M059J (cell line): ENCODE measurements at places on chromosomes 2 and 18.
A peak's percentile ranks its signal among the peaks of the same experiment; 100 is the strongest.

DNA sequence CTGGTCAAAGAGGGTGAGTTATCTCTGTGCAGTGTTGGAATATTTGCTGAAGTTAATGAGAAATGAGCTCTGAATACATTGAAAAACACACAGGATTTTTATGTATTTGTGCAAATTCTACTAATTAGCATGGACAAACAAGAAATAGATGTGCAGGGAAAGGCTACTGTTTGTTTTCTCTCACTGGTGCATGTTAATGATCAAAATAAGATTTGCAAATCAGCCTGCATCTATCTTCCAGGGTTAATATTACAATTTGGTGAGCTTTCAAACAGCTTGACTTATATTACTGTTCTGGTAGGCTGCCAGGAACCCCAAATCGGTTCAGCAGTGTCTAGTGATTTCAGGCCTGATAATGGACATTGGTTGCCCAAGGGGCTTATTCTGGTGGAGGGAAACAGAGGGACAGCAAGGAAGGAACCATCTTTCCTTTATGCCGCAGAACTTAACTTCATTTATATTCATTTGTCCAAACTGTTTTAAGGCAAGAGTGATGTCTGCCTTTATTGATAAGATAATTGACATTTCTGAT is 93.8 kb upstream of the REG3A start:
- no peak for DNase-seq

- DNase-seq = no peak
Measured at GRCh38 chr2:110680709-110681108, 2.8 kb upstream of the BUB1 start.

- DNase-seq = no peak
Measured at GRCh38 chr2:27379383-27379835, 1.1 kb downstream of the ZNF513 start.

DNA sequence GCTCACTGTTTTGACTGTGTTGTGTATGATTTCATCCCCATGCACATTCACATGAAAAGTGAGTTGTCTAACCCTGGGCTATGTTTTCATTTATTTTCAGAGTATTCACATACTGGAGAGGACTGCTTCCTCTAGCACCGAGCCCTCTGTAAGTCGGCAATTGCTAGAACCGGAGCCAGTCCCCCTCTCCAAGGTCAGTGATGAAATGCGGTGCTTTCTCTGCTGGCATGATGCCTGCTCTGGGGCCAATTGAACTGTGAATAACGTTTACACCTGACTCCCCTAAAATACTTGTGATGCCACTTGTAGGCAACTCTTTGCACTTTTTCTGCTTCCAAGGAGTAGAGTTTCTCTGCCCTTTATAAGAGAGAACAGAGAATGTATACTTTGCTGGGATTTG is 126.9 kb downstream of the PRKRA start:
- no peak for DNase-seq

DNA sequence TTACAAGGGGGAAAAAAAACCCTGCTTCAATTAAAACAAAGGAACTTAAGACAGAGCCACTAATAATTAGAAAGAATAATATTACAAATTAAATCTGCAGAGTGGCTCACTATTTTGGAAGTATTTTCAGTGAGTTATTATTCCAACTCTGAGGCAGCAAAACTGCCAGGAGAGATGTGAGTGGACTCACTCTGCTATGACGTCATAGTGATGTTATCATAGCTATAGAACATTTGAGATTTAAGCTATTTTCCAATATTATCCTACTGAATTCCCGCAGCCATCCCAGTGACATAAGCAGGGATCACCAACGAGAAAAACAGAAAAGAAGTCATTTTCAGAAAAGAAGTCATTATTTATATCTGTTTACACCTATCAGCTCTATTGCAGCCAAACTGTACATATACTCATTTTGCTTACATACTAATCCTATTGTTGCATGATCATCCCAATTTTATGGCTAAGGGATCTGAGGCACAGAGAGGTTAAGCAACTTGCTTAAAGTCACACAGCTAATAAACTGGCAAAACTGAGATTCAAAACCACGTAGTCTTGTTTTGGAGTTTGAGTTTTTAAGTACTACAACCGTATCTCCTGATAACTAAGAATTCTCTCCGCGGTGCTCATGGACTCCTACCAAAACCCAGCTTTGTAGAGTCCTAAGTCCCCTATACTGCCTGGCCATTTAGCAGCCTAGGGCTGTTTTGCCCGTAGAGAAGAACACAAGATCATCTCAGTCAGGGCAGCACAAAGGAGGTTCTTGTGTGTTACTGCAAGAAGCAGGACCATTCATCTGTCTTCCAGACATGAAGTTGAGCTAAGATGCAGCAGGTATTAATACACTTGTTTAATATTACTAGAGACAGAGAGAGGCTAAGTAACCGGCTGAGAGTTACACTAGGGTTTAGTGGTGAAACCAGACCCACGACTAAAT is 299.8 kb downstream of the TCF4 start:
- DNase-seq = no peak

GRCh38 chr2:46187112-46187618 is 110.0 kb upstream of the EPAS1 start:
- peak; percentile 75 for DNase-seq

DNA sequence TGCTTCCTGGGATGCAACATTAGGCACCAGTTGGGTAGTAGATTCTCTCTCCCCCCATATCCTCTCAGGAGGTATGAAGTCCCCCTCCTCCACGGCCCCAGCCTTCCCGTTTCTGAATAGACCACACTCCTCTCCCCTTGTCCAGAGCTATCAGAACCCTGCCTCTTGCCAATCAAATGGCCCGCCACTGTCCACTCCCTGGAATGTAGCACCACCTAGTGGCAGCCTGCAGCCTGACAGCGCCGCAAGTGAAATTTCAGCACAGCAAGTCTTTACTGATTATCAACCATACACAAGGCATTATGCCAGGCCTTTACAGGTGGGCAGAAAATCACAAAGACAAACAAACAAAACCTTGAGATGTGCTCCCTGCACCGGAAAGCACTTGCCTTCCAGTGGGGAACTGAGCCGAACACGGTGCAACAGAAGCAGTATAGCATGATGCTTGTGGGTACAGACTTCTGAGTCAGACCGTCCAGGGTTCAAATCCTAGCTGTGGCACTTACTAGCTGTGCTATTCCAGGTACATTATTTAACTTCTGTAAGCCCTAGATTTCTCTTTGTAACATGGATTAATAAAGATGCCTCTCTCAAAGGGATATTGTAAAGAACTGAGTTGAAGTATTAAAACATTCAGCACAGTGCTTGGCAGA is 174.0 kb downstream of the SMAD2 start:
- DNase-seq = peak; percentile 53

DNA sequence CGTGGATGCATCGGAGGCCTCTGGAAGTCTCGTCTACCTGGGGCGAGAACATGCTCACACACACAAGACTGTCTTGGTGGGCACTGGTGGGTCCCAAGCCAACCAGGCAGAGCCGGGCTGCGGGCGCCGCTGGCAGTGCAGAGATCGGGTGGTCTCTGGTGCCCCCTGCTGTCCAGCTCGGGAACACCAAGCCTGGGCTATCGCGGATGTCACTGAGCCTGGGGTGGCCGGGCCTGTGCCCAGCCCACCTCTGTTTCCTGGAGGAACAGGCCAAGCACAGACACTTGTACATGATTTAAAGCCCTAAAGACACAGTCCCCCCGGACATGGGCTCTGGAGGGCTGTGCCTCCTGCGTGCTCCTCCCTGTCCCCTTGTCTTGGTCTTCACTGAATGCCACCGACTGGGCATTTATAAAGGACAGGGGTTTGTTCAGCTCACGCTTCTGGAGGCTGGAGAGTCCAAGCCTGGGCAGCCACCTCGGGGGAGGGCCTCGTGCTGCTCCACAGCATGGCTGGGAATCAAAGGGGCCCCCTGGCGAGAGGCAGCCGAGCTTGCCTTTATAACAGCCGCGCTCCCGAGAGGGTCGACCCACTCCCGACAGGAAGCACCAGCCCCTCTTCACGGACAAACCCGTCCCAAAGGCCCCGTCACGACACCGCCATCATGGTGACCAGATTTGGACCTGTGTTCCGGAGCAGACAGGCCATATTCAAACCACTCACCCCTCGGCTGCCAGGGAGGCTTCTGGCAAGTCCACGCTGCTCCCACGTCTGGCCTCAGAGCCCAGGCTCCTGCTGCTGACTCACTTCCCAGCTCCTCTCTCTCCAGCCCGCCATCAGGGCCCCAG is 3.6 kb upstream of the OTOS start:
- peak; percentile 22 for DNase-seq

DNA sequence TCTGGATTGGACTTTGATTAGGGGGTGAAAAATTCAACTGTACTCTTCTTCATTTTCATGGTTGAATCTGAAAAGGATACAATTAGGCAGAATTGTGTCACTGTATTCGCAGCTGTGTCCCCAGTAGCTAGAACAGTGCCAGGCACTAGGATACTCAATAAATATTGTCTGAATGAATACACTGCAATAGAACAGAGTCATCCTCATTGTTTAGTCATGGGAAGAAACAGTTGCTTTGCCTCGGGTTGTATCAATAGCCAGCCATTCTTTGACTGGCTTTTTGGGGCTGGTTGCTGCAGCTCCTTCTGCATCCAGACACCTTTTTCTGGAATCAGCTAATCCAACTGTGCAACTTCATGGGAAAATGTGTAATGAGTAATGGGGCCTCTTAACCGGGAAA is 18.1 kb upstream of the DYNC1I2 start:
- no peak for DNase-seq

DNA sequence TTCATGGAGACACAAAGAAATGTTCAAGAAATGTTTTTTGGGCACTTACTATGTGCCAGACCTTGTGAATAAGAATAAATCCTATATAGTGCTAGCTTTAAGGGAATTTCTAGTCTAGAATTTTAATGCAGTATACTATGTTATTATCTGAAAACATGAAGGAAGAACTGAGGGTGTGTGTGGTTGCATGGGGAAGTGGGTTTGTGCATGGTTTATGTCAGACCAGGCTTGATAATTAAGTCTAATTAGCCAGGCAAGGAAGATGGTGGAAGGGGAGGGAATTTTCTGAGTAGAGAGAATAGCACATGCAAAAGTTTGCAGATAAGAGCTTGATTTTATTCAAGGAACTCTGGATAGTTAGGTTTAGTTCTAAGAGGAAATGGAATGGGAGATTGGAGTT is 6.5 kb downstream of the RBBP8 start:
- DNase-seq = no peak

DNA sequence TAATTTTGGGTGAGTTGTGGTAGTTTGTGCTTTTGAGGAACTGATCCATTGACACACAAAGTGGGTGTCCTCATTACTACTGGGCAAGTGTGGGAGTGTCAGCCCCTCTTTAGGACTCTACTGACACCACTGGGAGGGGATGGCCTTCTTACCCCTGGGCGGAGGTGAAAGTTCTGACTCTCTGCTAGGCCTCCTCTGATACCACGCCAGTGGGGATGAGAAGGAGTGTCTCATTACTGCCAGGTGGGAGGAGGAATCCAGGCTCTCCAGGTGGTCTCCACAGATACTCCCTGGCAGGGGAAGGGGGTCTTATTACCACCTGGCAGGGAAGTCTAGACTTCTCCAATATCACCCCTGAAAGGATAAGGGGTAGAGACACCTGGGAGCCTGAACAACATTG is 9.1 kb downstream of the LCLAT1 start:
- DNase-seq = no peak

DNA sequence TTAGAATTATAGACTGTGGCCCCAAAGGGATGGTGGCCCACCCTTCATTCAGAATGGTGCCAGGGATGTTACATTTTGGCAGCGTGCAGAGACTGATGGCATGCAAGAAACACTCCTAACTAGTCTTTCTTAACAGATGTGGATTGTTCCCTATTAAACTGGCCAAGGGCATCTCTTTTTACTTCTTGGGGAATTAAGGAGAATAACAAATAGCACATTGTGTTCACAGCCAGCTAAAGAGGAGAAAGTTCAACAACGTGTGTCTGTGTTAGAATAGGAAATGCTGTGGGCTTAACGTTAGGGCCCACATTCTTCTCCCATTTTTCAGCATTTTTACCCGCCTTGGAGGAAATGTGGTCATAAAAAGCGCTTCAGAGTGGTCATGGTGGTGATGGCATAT is 404.8 kb downstream of the CDH2 start:
- DNase-seq = no peak

GRCh38 chr2:20571644-20572215 is 79.2 kb downstream of the HS1BP3 start:
- DNase-seq = no peak

DNA sequence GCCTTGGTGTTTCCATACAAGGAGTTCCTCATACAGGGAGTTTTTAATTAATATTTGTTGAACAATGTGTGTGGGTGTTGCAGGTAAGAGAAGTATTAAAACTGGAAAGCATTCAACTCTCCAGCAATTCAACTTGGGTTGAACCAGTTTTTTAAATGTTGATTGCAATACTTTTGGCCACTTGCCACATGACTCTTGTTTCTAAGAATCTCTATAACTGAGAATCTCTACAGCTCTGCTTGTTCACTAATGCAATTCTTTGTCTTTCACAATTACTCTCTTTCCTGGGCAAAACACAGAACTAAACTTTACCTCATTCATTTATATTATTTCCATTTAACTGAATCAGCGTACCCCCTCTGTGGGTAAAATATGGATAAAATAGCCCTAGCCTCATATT is 429.4 kb downstream of the ARHGAP15 start:
- peak; percentile 48 for DNase-seq

DNA sequence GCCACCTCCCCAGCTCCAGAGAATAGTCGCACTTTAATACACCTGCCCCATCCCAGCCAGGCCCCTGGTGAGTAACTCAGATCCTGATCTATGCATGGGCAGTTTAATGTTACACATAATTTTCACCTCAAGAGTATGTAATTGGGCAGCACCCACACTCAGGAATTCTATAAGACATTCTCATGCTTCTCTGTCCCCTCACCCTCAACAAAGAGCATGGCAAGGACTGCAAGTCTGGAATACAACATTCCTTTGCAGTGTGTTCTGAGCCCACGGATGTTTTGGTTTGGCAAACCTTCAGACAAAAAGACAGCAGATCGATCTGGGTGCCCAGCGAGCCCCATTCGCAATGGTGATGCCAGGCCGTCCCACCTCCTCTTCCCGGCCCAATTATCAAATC is 4.9 kb upstream of the SLC14A1 start:
- peak; percentile 13 for DNase-seq

GRCh38 chr2:238415036-238415764 is 11.5 kb upstream of the ASB1 start:
- DNase-seq = no peak

DNA sequence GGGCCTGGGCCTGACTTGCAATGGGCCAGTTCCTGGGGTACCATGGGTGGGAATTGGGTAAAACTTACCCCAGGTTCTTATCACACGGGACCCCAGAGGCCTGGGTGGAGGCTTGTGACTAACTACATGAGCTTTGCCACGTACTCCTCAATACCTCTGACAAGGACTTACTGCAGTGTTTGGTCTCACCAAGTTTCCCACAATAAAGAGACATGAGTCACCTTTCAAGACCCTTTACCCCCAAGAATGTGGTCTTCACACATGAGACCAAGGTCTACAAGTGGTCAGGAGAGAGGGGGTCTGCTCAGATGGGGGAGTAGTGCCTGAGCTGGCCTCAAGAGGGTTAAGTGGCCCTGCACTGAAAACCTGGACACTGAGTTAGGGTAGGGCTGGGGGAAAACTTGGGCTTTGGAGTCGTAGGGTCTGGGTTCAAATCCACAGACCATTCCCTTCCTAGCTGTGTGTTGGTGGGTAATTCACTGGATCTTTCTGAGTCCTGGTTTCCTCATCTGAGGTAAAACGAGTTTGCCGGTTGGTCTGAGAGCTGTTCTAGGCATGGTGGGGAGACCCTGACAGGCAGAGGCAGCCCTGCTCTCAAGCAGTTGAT is 2.0 kb upstream of the GNLY start:
- no peak for DNase-seq

GRCh38 chr2:29110916-29111535 is 4.2 kb upstream of the CLIP4 start:
- DNase-seq = peak; percentile 50

- peak; percentile 51 for DNase-seq
Measured at GRCh38 chr2:31812051-31812798, 198.6 kb downstream of the MEMO1 start.

GRCh38 chr2:206693399-206694137 is 24.6 kb downstream of the DYTN start:
- DNase-seq = peak; percentile 57
